Stimulated activated CD4-positive, alpha-beta T cell treated with anti-CD3 and anti-CD28 coated beads, Interleukin-2, amount 100 ng/mL, for 24 hours (primary cell): ENCODE measurements at places on chromosomes 4 and X.

DNA sequence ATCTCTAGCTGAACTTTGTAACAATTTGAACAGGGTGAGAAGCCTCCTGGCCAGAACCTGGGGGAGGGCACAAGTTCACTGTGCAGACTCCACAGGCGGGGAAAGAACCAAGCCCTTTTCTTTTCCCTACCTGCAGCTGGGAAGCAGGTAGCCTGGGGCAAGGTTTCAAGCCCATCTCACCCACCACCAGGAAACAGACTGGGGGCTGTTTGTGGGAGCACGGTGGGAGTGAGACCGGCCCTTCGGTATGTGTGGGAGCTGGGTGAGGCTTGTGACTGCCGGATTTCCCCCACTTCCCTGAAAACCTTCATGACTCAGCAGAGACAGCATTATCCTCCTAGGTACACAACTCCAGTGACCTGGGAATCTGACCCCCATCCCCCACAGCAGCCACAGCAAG is 211.7 kb downstream of the ZNF674 start:
- DNase-seq = no peak

DNA sequence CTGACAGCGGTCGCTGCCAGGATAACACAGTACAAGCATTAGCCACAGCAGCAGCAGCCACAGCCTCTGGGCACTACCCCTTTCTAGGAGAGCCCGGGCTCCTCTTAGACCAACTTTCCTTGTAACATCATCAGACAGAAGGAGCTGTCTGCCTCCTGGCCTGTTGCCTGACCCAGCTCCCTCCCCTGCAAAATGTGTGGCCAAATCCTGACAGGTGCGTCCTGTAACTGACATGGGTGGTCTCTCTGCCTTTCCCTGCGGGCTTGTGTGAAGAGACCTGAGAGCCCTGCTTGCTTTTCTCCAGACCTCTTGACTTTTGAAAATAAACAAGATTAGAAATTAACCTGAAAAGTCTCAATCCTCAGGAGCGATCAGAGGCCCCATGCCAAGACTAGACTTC is 824.9 kb downstream of the RAPGEF2 start:
- no peak for DNase-seq

DNA sequence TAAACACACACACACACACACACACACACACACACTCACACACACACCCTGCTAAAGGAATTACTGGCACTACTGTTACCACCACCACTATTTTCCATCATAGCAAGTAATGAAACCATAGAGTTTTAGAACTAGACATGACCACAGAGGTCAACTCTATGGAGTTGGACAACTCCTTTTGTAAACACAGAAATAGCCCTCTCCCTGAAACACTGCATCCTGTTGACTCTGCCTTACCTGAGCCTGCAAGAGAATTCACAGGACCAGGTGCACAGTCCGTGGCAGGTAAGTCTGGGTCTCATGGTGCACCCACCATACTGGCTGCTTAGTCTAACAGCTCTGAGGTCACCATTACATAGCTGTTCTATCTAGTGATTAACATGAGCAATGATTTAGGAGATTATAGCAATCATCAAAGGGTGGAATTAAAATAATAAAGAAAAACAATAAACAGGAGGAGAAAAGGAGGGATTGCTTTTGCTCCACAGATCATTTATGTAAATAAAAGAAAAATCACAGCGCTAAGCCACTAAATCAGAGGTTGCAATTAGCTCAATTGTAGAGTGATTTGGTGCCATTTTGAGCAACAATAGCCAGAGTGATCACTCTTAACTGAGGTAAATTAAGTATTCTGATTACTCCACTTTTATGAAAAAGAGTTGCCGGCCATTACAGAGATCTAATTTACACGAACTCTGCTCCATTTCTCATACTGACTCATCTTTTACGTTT is 340.0 kb upstream of the RASGEF1B start:
- no peak for DNase-seq

GRCh38 chr4:79763486-79764075 is 309.4 kb downstream of the ANTXR2 start:
- no peak for DNase-seq

- no peak for DNase-seq
Measured at GRCh38 chr4:10741961-10742699, 57.6 kb upstream of the CLNK start.

DNA sequence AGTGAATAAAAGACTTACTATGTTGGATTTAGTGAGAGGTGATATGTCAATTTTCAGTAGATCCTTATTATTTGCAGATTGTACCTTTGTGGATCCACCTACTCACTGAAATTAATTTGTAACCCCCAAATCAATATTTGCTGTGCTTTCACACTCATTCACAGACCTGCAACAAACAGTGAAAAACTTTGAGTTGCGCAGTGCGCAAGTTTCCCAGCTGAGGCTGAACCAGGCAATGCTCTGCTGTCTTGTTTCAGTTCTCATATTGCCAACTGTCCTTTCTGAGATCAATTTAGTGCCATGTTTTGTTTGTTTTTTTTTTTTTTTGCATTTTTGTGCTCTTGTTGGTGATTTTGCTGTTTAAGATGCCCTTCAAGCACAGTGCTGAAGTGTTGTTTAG is 40.8 kb upstream of the LEF1 start:
- no peak for DNase-seq

DNA sequence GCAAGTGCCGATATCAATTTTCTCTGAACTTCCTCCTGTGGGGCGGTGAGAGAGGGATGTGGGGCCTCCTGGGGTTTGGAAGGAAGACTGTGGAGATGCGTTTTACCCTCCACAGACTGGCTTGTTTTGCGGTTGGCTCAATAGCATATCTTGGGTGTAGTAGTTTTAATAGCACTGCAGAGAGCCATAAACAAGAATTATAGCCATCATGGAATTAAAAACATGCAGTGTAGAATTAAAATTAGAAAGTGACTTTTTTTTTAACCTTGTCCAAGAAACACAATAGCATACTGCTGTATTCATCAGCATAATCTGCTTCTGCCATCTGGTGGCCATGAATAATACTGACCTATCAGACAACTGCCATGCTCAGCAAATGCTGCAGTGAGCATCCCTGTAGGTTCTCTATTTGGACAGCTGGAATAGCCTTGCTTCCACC is 47.3 kb upstream of the SCML1 start:
- peak; percentile 14 for DNase-seq

- no peak for DNase-seq
Measured at GRCh38 chr4:7999279-7999678, 59.6 kb upstream of the AFAP1 start.

GRCh38 chrX:109614951-109615350 is 10.0 kb downstream of the KCNE5 start:
- no peak for DNase-seq

- DNase-seq = no peak
Measured at GRCh38 chr4:138677748-138678147, 337.8 kb upstream of the NOCT start.

- DNase-seq = no peak
Measured at GRCh38 chrX:40418813-40419195, 162.0 kb upstream of the ATP6AP2 start.

GRCh38 chr4:19348746-19349145 is 903.0 kb upstream of the SLIT2 start:
- no peak for DNase-seq

- no peak for DNase-seq
Measured at GRCh38 chr4:163550869-163551267, 56.4 kb downstream of the TMA16 start.

DNA sequence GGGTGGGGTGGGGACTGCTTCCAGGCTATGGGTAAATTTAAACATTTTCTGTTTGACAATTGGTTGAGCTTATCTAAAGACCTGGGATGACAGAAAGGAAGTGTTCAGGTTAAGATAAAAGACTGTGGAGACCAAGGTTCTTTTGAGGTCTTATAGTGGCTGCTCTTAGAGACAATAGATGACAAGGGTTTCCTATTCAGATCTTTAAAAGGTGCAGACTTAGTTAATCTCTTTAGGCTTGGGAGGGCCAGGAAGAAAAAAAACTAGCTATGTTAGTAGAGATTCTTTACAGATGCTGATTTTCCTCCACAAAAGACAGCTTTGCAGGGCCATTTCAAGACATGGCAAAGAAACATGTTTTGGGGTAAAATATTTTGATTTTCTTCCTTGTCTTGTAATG is 972.5 kb downstream of the CCSER1 start:
- no peak for DNase-seq

- no peak for DNase-seq
Measured at GRCh38 chr4:110020646-110021443, 108.2 kb downstream of the EGF start.

- no peak for DNase-seq
Measured at GRCh38 chr4:186169333-186169944, 21.9 kb upstream of the CYP4V2 start.

DNA sequence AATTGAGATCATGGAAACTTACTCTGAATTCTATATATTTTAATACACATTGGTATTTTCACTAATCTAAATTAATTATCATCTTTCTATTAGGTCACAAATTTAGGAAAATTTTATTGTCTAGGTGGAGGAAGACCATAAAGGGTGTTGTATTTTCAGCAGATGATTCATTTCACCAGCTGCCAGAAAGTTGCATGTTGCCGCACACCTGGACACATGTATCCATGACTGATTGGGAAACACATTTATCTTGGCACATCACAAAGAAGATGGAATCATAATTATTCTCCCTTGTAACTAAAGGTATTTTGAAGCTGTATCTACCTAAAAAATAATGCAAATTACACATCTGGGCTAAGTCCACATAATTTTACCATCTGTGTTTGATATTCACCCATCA is 33.1 kb downstream of the SLC7A11 start:
- no peak for DNase-seq

DNA sequence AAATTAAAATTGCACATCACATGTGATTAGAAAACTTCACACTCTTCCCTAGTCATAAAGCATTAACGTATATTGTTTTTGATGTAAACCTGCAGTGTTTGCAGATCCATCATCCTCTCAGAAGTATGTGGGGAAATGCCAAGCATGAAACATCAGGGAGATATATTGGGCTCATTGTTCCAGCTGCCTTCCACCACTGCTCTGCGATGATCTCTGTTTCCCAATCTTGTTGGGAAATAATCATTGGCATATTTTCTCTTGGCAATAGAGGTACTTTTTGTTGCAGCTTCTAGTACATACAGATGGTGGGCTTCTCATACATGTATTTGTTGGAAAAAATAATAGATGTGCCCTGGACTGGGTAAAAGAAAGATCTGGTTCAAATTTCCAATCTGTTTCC is 466.3 kb upstream of the HS3ST1 start:
- DNase-seq = no peak

GRCh38 chr4:106746451-106746850 is 289.7 kb downstream of the DKK2 start:
- no peak for DNase-seq

DNA sequence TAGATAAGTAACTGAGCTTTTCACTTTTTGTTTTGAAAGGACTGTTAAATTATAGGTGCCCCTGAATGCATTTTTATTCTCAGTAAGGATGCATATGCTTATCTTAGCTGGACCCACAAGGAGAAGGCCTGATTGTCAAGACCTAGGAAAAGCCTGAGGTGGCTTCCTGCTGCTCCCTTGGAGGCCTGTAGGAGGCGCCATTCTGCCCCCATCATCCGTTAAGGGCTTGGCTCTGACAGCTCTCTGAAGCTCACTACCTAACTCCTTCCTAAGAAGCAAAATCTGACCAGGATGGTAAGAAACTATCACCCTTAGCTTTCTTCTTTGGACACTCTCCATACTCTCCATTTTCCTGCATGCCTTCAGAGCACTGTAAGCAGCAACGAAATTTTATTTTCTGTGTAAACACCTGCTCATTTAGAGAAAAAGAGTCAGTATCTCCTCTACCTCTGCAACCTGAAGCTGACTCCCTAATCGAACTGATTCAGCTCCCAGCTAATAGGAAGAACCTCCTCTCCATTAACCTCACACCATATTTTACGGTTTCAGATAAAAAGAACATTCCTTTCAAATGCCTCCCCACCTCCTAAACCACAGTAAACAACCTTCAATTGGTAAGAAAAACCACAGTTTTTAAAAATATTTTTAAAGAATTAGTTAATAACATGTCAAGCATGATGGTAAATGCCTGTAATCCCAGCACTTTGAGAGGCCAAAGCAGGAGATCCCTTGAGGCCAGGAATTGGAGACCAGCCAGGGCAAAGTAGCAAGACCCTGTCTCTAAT is 73.4 kb upstream of the EDNRA start:
- DNase-seq = no peak

- no peak for DNase-seq
Measured at GRCh38 chr4:30839583-30840520, 119.7 kb downstream of the PCDH7 start.

- no peak for DNase-seq
Measured at GRCh38 chrX:119895843-119896326, at the start of gene AKAP14. Gene AKAP14, plus strand, starts transcription at chrX:119895893. Its CDS starts 7,331 bp downstream, at chrX:119903224.

DNA sequence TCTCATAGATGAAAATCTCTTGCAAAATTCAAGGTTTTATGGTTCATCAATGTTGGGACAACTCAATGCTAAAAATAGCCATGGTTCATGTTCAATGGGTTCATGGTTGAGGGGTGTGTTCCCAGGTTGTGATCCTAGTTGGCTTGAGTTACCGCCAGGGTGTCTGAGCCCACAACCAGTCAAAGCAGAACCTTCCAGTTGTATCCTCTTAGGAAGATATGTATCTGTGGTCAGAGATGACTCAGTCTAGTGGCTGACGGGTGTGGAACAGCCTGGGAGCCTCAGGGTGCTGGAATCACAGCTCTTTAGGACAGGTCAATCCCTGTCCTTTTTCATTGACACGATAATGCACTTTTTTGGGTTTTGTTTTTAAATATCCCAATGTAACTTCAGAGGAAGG is 192.3 kb upstream of the NR3C2 start:
- no peak for DNase-seq

DNA sequence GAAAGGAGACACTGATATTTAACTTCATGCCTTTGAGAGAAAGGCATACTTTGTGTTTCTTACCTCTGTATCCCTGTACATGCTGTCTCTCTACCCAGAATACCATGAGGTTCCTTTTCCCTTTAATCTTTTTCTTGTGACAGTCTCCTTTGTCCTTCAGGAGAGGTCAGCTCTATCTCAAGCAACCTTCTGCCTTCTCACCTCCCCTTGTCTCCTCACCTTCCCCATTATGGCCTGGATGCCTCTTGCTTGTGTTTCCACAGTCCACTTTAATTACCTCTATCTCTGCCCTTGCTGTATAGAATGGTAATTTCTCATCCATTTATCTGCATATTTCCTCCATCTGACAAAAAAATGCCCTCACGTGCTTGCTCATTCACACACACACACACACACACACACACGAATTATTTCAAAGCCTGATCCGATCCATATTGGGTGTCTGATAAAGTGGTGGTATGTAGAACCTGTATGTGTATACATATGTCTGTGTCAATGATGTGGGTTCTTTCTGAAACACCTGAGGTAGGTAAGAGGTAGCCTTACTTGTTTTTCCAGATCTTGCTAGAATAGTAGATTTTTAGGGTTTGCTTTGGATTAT is 28.5 kb downstream of the MSN start:
- no peak for DNase-seq

- no peak for DNase-seq
Measured at GRCh38 chr4:81031796-81032551, 1.5 kb downstream of the BMP3 start.

- no peak for DNase-seq
Measured at GRCh38 chrX:19805046-19805690, 82.2 kb downstream of the SH3KBP1 start.

- DNase-seq = no peak
Measured at GRCh38 chrX:109374262-109374960, 107.5 kb downstream of the GUCY2F start.

GRCh38 chr4:2846172-2846571 is 2.5 kb downstream of the ADD1 start:
- DNase-seq = no peak

- DNase-seq = no peak
Measured at GRCh38 chr4:88177983-88178625, 19.7 kb upstream of the ABCG2 start.
